Dorsolateral prefrontal cortex (tissue), 122 donors: ENCODE measurements at places on chromosomes 3 and 15.

- DNase-seq: peak; percentile 36
These were observed 24.0 kb upstream of the C3orf70 start for GRCh38 chr3:185176750-185177359.

DNA sequence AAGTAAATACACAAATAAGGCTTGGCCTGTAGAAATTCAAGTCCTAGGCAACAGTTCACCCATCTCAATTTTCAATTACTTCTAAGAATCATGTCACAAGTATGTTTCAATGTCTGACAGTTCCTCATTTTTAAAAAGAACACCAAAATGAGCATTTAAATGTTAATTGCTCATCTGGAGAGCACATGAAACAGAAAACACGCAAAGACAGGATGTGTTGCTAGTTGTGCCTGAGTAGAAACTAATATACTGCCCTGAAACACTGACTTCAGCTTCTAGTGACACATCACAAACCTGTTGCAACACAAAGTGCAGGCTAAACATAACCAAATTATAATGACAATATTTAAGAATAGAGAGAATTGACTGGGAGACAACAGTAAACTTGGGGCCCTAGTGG, 167.3 kb upstream of the THBS1 start:
- no peak for DNase-seq

DNA sequence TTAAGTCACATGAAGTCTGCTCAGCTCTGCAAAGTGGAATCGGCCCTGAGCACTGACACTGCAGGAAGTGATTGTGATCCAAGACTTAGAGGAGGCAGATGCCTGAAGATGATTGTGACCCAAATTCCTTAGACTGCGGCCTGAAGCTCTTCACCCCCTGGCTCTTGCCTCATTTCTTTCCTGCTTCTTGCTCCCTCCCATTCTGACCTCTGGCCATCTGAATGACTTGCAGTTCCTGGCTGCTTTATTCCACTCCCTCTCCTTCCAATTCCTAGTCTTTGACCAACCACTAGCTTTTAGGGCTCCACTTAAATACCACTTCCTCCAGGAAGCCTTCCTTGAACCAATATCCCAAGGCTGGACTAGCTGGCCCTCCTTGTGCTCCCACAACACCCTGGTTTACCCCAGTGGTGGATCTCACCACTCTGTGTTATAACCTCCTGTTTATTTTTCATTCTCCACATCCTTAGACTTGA, 9.9 kb upstream of the EPB42 start:
- DNase-seq: no peak

GRCh38 chr3:191424881-191425280, 36.1 kb upstream of the PYDC2 start:
- DNase-seq: no peak

- DNase-seq: no peak
These were observed 12.4 kb downstream of the TMEM41A start for GRCh38 chr3:185486394-185486793.

- no peak for DNase-seq
These were observed 165.2 kb upstream of the PDZRN3 start for GRCh38 chr3:73789825-73790444.

GRCh38 chr15:72358650-72359171, 17.1 kb downstream of the HEXA start:
- DNase-seq: peak; percentile 55

DNA sequence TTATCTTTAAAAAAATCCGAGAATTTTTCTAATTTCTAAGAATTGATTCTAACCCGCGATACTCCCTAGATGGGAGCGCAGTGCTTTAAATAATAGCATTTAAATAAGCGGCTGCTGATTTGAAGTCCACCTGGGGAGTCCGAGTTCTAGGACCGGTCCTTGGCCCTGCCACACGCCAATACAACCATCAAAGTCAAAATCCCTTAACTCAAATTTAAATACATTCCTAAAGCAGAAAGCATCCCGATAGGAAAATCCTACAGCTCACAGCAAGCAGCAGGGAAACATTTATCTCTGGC, 508 bp upstream of the ECT2 start:
- DNase-seq: no peak

DNA sequence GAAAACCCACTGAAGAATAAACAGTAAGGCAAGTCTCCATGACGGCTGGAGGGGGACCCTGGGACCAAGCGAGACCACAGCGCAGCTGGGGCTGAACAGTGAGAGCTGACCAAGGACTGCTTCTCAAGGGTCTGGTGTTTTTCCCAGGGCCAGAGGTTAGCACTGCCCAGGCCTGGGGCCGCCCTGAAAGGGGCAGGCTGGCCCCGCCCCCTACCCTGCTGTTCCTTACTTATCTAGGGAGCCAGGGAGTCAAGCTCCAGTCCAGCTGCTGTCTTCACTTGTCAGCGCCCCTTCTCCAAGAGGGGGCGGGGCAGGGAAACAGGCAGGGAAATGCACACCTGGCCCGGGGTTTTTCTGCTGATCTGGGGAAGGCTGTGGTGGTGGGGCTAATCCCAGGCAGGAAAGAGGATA, 51.6 kb upstream of the HACD2 start:
- DNase-seq: no peak

- no peak for DNase-seq
These were observed 319.8 kb downstream of the FHIT start for GRCh38 chr3:60931452-60931851.

DNA sequence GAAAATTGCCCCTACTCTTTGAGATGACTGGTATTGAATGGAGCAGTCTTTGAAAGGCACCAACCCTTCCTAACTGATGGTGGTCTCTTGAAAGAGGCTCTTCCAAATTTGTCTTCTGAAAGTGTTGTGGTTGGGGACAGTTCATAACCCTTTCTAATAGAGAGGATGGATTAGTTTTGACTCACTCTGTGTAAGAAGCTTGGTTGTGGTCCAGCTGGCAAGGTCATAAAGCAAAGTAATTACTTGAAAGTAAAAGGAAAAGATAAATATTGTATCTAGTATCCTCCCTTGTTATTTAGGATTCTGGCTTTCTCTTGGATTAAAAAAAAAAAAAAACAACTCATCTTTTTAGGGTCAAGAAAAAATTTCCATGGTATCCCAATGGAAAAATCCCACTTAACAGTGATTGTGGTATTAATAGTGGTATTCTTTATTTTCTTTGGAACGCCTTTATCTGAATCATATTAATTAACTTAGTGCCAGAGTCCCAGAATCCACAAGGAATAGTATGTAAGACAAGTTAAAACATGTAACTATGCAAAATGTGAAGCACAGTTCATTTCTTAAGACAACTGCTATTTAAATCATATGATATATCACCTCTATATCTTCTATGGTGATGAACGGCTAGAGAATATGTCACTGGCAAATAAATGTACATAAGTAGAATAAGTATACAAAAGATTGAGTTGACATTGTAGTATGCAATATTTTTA, 469.3 kb upstream of the CDIN1 start:
- DNase-seq: no peak

DNA sequence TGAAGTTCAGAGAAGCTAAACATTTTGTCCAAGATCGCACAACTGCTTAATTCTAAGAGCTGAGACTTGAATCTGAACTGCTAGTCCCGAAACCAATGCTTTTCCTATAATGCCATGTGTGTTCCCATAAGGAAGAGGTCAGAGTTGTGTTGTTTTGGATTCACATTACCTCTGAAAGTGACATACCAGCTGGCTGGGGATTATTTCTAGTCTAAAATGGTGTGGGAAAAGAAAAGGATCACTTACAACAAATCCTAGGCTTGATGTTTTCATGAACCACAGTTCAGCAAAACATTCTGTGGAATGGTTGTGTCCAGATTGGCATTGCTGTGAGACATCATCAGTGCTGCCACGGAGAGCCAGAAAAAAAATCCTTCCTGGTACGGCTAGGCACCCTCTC, 35.0 kb upstream of the LRRC3B start:
- no peak for DNase-seq

- no peak for DNase-seq
These were observed 20.2 kb downstream of the INSYN1 start for GRCh38 chr15:73732930-73733329.

DNA sequence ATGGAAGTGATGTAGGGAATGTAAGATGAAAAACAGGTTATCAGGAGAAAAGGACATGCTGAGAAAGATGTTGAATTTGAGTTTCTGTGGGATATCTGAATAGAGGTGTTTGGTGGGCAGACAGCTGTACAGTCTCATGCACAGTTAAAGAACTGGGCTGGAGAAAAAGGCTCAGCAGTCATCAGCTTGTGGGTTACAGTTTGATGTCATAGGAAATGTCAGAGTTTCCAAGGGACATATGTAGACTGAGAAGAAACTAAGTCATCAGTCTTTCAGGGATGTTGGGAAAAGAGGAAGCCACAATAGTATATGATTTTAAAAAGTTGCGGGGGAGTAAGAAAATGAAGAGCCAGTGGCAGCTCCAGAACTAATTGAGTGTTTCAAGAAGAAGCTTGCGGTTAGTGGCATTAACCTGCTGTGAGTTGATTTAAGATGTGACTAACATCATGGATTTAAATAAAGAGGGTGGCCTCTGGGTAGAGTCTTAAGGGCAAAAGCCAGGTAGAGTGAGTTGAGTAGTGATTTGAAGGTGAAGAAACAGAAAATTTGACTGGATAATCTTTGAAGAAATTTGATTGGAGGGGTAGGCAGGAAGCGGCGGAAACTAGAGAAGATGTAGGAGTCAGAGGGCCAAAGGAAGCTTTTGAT, 24.6 kb downstream of the GORASP1 start:
- no peak for DNase-seq

- DNase-seq: no peak
These were observed 609.7 kb downstream of the VGLL3 start for GRCh38 chr3:86381247-86381646.

DNA sequence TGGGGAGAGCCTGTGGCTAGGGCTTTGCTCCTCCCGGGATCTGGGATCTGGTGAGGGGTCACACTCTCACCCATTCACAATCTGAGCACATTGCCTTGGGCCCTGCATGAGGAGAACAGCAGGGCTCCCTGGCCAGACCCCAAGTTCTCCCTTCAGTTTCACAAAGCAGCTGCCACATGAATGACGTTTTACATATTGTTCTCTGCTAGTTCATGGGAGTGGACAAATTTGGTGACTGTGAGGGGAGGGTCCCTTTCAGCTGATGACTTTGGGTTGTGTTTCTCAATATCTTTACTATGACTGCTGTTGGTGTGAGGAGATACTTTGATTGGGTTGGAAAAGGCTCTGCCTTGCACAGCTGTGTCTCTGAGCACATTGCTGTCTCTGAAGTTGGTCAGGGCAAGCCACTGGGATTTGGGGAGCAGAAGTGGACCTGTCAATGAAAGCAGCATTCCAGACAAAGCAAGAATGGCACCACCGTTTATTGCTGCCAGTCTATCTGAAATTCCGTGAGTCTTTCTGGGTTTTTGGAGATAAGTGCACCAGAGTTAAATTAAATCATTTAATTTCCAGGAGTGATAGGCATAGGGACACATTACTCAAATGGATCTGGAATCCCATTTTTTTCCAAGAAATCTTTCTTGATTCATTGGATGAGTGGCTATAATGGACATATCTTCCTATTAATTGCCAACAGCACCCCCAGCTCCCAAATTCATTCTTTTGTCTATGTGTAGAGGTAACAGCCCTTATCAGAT, 10.3 kb downstream of the TIMP4 start:
- no peak for DNase-seq

- no peak for DNase-seq
These were observed 85.0 kb downstream of the HES1 start for GRCh38 chr3:194220901-194221326.

GRCh38 chr3:16060945-16061344, 113.5 kb upstream of the GALNT15 start:
- no peak for DNase-seq

DNA sequence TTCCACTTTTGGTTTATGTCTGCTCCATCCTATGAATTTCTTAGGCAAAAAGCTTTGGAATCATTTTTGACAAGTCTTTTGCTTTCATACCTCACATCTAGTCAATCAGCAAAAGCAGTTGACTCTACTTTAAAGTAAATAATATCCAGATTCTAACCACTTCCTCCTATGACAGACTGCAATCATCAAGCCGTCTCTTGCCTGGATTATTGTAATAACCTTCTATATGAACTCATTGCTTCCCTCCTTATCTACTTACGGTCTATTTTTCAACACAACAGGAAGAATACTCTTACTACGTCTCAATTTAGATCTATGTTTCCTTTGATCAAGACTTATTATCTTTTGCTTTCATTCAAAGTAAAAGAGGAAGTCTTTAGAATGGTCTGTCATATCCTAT, 20.7 kb downstream of the CLDN1 start:
- DNase-seq: no peak

- DNase-seq: no peak
These were observed 114.7 kb upstream of the LINGO1 start for GRCh38 chr15:77747175-77748077.
